ENCODE measurements at places on chromosomes 1 and 21. TPM values are rescaled to one million over a fixed set of nuclear protein-coding genes. Genes with fewer than 3 reads are reported as not detected.
A peak's percentile ranks its signal among the peaks of the same experiment; 100 is the strongest.

DNA sequence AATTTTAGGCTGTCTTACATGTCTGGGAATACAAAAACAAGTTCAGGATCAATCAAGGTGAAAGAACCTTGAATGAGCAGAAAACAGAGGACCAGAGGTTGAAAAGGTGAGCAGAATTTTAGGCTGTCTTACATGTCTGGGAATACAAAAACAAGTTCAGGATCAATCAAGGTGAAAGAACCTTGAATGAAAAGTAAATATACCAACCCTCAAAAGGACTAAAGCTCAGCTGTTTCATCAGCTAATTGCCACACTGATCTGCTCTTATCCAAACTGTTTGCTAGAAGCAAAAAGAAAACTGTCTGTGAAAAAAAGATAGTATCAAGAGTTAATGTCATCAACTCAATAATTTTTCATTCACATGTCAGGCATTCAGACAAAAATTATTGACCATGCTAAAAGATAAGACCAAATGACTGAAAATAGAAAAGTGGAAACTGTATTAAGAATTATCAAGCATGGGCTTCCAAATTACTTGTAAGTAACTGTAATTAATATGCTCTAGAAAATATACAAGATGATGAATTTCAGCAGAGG is 69.2 kb downstream of the LTN1 start:
- no peaks in the 10 kb centered on the region for H3K4me1 ChIP-seq
- no peaks in the 10 kb centered on the region for H3K27me3 ChIP-seq
- H3K36me3 ChIP-seq, result peaks cover 36% of the 10 kb centered on the region
- no peak overlapping the region for H3K4me3 ChIP-seq
- DNase-seq, result no peak
- no peak overlapping the region for H3K27ac ChIP-seq

- no peak overlapping the region for H3K4me3 ChIP-seq
- H3K36me3 ChIP-seq, result no peaks in the 10 kb centered on the region
- DNase-seq, result no peak
- no peaks in the 10 kb centered on the region for H3K27me3 ChIP-seq
Measured at GRCh38 chr1:72498371-72498770, 216.0 kb upstream of the NEGR1 start.

DNA sequence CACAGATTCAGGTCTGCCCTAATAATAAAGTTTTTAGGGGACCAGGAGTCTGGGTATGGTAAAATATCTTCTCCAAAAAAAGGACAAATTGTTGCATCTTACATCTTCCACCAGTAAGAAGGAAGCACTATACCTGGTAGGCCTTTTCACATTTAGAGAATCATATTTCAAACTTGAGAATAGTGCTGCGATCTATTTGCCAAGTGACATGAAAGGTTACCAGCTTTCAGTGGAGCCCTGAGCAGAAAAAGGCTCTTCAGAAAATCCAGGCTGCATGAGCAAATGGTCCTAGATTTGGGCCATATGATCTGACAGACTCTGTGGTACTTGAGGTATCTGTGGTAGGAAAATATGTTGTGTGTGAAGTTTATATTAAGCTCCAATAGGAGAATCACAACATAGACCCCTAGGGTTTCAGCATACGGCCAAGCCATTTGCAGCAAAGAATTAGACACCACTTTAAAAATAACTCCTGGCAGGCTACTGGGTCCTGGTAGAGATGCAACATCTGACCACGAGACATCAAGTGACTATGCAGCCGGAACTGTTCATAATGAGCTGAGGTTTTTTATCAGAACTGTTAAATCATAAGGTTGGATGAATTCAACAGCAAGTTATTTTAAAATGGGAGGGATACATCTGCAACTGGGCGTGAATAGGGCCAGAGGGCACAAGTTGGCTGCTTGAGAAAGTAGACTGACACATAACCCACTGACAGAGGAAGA is 38.6 kb upstream of the CCDC190 start:
- peaks cover 31% of the 10 kb centered on the region for H3K4me1 ChIP-seq
- no peak for DNase-seq
- H3K27ac ChIP-seq, result peak overlapping the region; percentile 50
- H3K4me3 ChIP-seq, result no peak overlapping the region

The PRKCZ gene
- total RNA-seq, result 3.1 TPM

- DNase-seq, result no peak
- peaks cover 7% of the 10 kb centered on the region for H3K27me3 ChIP-seq
- no peak overlapping the region for H3K27ac ChIP-seq
- H3K36me3 ChIP-seq, result no peaks in the 10 kb centered on the region
- no peak overlapping the region for H3K4me3 ChIP-seq
- H3K4me1 ChIP-seq, result peaks cover 10% of the 10 kb centered on the region
Measured at GRCh38 chr1:78043436-78043835, 2.3 kb upstream of the GIPC2 start.

GRCh38 chr1:172776071-172776470 is 117.2 kb downstream of the FASLG start:
- no peak overlapping the region for H3K27ac ChIP-seq
- DNase-seq, result no peak
- no peaks in the 10 kb centered on the region for H3K27me3 ChIP-seq
- no peaks in the 10 kb centered on the region for H3K36me3 ChIP-seq
- no peak overlapping the region for H3K4me3 ChIP-seq
- H3K4me1 ChIP-seq, result peaks cover 2% of the 10 kb centered on the region

DNA sequence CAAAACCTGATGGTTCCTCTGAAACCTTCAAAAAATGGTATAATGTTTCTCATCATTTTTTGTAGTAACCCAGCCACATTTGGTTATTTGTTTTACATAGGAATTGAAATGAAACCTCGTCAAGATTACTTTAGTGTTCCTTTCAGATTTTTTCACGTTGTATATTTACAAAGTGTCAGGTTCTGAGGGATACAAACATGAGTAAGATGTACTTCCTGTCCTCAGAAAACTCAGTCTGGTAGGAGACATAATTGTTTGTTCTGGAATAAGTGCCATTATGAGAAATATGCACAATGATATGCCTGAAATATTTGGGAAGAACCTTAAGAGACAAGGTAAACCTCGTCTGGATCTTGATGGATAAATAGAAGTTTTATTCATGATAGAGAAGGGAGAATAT is 145.5 kb downstream of the USP25 start:
- peaks cover 52% of the 10 kb centered on the region for H3K36me3 ChIP-seq
- H3K4me1 ChIP-seq, result peaks cover 5% of the 10 kb centered on the region
- no peak overlapping the region for H3K4me3 ChIP-seq
- H3K27ac ChIP-seq, result no peak overlapping the region

- H3K4me1 ChIP-seq, result no peaks in the 10 kb centered on the region
- no peak overlapping the region for H3K27ac ChIP-seq
- H3K36me3 ChIP-seq, result no peaks in the 10 kb centered on the region
- peaks cover 20% of the 10 kb centered on the region for H3K27me3 ChIP-seq
Measured at GRCh38 chr1:214143006-214143992, 137.7 kb upstream of the SMYD2 start.

DNA sequence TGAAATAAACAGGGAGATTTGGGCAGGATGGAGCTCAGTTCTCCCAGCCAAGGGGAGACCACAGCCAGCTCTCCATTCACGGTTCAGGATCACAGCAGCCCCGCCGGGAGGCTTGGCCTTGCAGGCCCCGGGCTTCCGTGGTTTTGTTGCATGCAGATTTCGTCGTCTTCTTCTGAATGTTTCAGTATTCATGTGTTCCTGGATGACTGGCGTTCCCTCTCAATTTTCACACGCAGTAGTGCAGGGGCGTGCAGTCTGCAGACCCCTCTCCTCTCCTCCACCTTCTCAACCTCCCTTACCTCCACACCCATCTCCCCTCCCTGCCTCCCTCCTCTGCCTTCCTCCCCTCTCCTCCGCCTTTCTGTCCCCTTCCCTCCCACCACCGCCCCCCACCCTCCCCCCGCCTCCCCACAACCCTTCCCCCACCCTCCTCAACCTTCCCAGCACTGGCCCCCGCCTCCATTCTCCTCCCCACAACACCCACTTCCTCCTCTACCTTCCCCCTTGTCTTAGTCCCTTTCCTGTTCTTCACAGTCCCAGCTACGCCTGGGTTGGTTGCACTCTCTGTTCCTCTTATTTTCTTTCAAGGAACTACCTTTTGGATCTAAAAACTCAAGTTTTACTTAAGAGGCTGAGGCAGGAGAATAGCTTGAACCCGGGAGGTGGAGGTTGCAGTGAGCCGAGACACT is 8.4 kb upstream of the SLC19A1 start:
- no peak overlapping the region for H3K4me3 ChIP-seq
- H3K4me1 ChIP-seq, result peaks cover 10% of the 10 kb centered on the region
- H3K36me3 ChIP-seq, result no peaks in the 10 kb centered on the region
- DNase-seq, result no peak
- H3K27me3 ChIP-seq, result peaks cover 8% of the 10 kb centered on the region

The OR14K1 gene
- not detected for total RNA-seq

The FABP3 gene
- total RNA-seq, result 27.1 TPM

- H3K4me3 ChIP-seq, result no peak overlapping the region
- DNase-seq, result no peak
- H3K4me1 ChIP-seq, result no peaks in the 10 kb centered on the region
Measured at GRCh38 chr1:80582980-80583379, 1217.8 kb upstream of the ADGRL2 start.

GRCh38 chr1:168636642-168637111 is 60.3 kb downstream of the XCL1 start:
- no peak for DNase-seq
- no peaks in the 10 kb centered on the region for H3K36me3 ChIP-seq
- H3K27me3 ChIP-seq, result no peaks in the 10 kb centered on the region
- H3K4me1 ChIP-seq, result peaks cover 27% of the 10 kb centered on the region
- H3K27ac ChIP-seq, result peak overlapping the region; percentile 72

- H3K27me3 ChIP-seq, result peaks cover 44% of the 10 kb centered on the region
- H3K36me3 ChIP-seq, result no peaks in the 10 kb centered on the region
- H3K4me3 ChIP-seq, result no peak overlapping the region
- no peak overlapping the region for H3K27ac ChIP-seq
Measured at GRCh38 chr1:47707503-47707902, 269.7 kb downstream of the FOXD2 start.

DNA sequence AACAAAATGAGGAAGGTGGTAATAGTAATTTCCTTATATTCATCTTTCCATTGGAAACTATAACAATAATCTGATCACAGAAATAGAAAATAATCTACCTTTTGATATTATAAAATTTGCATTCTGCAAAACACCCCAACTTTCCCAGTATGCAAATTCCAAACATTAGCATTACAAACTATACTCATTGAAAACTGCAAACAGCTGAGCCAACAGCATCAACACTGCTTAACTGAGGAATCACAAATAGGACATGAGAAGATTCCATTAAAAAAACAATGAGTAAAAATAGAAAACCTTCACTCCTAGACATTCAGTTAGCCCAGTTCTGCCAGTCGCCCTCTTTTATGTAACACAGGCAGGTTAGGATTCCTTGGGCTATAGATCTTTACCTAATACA is 18.1 kb downstream of the ZNF281 start:
- H3K27ac ChIP-seq, result no peak overlapping the region
- no peak overlapping the region for H3K4me3 ChIP-seq
- DNase-seq, result no peak
- H3K27me3 ChIP-seq, result no peaks in the 10 kb centered on the region

DNA sequence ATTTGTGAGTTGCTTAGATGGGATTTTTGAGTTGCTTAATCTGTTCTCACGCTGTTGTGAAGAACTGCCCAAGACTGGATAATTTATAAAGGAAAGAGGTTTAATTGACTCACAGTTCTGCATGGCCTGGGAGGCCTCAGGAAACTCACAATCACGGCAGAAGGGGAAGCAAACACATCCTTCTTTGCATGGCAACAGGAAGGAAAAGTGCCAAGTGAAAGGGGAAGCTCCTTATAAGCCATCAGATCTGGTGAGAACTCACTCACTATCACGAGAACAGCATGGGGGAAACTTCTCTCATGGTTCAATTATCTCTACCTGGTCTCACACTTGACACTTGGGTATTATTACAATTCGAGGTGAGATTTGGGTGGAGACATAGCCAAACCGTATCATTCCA is 10.3 kb downstream of the CLIC6 start:
- no peaks in the 10 kb centered on the region for H3K36me3 ChIP-seq
- H3K27ac ChIP-seq, result no peak overlapping the region
- no peaks in the 10 kb centered on the region for H3K4me1 ChIP-seq
- no peak overlapping the region for H3K4me3 ChIP-seq

- no peaks in the 10 kb centered on the region for H3K4me1 ChIP-seq
- H3K4me3 ChIP-seq, result no peak overlapping the region
- H3K27ac ChIP-seq, result no peak overlapping the region
- no peaks in the 10 kb centered on the region for H3K27me3 ChIP-seq
- DNase-seq, result no peak
Measured at GRCh38 chr1:92924501-92924900, 36.8 kb downstream of the DIPK1A start.

The C1orf116 gene
- not detected for total RNA-seq

The THEM4 gene
- 11.8 TPM for total RNA-seq

GRCh38 chr1:103496014-103496635 is 29.4 kb upstream of the RNPC3 start:
- H3K4me3 ChIP-seq, result no peak overlapping the region
- no peak for DNase-seq
- peak overlapping the region; percentile 64 for H3K27ac ChIP-seq
- H3K27me3 ChIP-seq, result no peaks in the 10 kb centered on the region
- peaks cover 23% of the 10 kb centered on the region for H3K4me1 ChIP-seq

- peaks cover 22% of the 10 kb centered on the region for H3K27me3 ChIP-seq
- DNase-seq, result no peak
Measured at GRCh38 chr1:25064465-25065240, 134.6 kb upstream of the RUNX3 start.

DNA sequence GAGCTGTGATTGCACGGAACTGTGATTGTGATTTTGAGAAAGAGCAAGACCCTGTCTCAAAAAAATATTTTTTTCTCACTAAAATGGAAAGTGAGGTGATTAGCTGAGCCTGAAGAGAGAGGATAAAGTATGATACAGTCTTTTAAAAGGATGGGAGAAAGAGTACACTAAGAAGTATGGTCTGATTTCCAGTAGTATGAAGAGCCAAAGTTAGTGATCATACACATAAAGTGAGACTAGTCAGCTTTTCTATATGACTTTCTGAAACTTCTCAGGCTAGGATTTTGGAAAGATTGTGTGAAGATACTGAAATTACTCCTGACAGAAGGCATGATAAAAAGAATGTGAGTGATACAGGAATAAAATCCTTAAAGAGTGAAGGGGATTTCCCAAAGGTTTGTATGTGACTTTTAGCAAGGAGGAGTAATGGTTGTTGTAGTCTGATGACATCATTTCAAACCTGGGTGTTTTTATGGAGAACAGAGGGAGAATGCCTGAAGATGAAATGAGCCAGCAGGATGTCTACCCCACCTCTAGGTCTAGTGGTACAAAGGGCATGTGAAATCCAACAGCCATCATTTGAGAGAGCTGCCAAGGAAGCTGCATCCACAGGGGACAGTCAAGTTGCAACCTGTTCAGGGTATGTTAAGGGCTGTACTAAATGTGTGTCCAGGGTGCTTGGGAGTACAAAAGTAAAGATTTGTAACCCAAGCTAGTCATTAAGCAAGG is 157.7 kb downstream of the PIK3R3 start:
- peaks cover 4% of the 10 kb centered on the region for H3K36me3 ChIP-seq
- H3K4me3 ChIP-seq, result no peak overlapping the region
- peaks cover 17% of the 10 kb centered on the region for H3K4me1 ChIP-seq
- no peak overlapping the region for H3K27ac ChIP-seq
- H3K27me3 ChIP-seq, result no peaks in the 10 kb centered on the region

- H3K4me3 ChIP-seq, result peak overlapping the region; percentile 40
- DNase-seq, result peak; percentile 88
- peak overlapping the region; percentile 97 for H3K27ac ChIP-seq
Measured at GRCh38 chr21:46056450-46056903, 41.4 kb upstream of the COL6A2 start.

The LCE2A gene
- total RNA-seq, result not detected

GRCh38 chr21:27424601-27425000 is 457.7 kb upstream of the ADAMTS5 start:
- no peak overlapping the region for H3K4me3 ChIP-seq
- no peak for DNase-seq
- peak overlapping the region; percentile 93 for H3K27ac ChIP-seq
- H3K27me3 ChIP-seq, result no peaks in the 10 kb centered on the region
